ENCODE measurements at places on chromosomes 13 and 19.
A peak's percentile ranks its signal among the peaks of the same experiment; 100 is the strongest.

GRCh38 chr19:44498988-44499387 lies 1.3 kb downstream of the ZNF180 start:
- DNase-seq = no peak

GRCh38 chr19:35408284-35409171 lies 37.7 kb downstream of the GPR42 start:
- DNase-seq = no peak

DNA sequence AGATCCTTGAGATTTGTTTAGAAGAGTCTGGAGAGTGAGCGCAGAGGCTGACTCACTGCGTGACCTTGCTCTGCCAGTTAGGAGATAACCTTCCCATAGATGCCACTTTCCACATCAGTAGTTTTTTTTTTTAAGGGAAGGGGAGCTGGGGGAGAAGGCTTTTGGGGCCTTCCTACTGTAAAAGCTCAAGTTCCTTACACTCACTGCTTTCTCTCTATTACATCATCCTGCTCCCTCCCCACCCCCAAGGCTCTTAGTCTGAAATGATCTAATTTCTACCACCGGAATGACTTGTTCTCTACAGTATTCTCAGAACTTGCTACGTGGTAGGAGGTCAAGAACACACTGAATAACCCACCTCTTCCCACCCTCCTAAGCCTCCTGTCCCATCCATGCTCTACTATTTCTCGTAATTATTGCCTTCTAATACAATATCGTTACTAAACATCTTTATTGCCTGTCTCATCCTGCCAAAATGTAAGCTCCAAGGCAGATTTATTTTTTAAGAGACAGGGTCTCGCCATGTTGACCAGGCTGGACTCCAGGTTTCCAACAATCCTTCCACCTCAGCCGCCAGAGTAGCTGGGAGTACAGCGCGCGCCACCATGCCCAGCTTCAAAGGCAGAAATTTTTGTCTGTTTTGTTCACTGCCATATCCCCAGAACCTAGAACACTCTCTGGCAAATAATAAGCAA lies 1.2 kb downstream of the LONP1 start:
- peak; percentile 44 for DNase-seq

DNA sequence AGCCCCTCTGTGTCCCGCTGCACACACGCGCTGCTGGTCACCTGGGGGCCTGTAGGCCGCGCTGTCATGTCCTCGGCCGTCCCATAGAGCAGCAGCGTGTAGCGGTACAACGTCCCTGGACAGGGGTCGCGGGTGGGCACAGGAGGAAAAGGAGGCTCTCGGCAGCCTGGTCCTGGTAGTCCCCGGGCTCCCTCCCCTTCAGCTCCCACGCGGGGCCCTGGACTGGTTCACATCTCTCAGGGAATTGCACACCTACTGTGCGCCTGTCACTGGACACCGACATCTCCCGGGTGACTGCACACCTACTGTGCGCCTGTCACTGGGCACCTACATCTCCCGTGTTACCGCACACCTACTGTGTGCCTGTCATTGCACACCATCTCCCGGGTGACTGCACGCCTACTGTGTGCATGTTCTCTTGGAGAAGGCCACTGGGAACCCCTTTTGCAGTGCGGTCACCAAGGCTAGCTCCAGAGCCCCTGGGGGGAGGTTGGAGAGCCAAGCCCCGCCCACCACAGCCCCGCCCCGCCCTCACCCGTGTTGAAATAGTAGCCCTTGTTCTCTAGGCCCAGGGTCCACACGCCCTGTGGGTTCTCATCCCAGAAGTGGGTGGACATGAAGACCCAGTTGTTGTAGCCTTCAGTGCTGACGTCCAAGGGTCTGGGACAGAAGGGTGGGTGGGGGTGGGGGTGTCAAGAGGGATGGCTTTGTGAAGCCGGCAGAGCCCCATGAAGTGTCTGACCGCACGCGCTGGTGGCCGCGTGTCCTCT lies 3.5 kb upstream of the C19orf25 start:
- no peak for DNase-seq

DNA sequence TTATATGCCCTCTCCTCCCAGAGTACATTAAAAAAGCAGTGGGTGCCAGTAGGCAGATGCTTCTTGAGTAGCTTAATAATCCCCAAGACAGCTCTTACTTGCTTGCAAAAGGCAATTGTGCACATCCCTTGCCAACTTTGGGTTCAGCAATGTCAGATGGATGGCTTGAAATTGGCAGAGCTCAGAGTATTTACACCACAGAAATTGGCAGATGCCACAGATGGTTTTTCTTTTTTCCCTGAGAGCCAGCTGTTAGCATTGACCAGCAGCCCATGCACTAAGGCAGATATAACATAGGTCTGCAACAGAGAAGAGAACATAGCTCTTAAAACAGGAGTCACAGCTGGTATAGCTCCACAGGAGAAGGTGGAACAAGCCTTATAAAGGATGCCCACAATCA lies 18.4 kb upstream of the RNASEH2B start:
- DNase-seq = no peak

- no peak for DNase-seq
These were observed 52.2 kb downstream of the AP1M1 start for GRCh38 chr19:16249826-16250404.

DNA sequence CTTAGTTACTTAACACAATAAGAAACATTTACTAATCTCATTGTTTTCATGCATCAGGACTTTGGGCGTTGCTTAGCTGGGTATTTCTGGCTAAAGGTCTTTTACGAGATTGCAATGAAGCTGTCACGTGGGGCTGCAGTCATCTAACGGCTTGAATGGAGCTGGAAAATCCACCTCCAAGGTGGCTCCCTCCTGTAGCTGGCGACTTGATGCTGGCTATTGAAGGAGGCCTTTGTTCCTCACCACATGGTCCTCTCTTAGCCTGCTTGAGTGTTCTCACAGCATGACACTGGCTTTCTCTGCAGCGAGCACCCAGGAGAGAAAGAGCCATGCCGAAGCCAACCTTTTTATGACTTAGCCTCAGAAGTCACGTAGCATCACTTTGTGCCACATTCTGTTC lies 92.0 kb downstream of the NHLRC3 start:
- no peak for DNase-seq

- DNase-seq = no peak
These were observed 204.2 kb downstream of the DCLK1 start for GRCh38 chr13:35926859-35927530.

- no peak for DNase-seq
These were observed 6.9 kb downstream of the NPHS1 start for GRCh38 chr19:35845215-35846037.

DNA sequence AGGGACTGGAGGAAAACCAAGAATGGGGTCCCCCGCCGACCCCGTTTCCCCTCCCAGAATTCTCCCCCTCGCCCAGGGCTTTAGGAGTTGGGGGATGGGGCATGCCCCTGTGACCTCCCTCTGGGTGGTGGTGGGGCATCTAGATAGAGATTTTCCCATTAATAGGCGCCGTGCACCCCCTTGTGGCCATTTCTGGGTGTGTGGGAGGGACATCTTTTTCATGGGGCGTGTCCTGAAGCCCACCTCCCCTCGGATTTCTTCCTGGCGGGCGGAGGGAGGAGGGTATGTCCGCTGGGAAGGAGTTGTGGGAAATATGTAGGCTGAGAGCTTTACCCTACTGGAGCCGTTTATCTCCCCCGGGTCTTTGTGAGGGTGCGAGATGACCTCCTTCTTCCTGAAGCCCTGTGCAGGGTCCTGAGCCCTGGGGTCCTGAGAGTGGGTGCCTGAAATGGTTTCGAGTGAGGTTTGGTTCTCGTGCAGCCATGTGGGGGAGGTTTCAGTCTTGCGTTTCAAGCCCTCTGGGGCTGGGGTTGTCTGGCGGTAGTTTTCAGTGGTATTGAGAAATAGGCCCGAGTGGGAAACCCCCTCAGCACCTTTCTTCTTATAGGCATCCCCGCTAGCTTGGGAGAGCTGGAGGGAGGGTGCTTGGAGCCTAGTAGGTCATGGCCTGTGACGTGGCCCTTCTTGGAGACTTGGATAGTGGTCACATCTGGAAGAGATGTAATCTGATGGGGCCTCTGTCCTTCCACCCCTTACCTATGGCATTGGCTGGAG lies 1.0 kb downstream of the PRMT1 start:
- peak; percentile 69 for DNase-seq

GRCh38 chr13:113394339-113394640 lies 30.4 kb upstream of the GRTP1 start:
- no peak for DNase-seq

DNA sequence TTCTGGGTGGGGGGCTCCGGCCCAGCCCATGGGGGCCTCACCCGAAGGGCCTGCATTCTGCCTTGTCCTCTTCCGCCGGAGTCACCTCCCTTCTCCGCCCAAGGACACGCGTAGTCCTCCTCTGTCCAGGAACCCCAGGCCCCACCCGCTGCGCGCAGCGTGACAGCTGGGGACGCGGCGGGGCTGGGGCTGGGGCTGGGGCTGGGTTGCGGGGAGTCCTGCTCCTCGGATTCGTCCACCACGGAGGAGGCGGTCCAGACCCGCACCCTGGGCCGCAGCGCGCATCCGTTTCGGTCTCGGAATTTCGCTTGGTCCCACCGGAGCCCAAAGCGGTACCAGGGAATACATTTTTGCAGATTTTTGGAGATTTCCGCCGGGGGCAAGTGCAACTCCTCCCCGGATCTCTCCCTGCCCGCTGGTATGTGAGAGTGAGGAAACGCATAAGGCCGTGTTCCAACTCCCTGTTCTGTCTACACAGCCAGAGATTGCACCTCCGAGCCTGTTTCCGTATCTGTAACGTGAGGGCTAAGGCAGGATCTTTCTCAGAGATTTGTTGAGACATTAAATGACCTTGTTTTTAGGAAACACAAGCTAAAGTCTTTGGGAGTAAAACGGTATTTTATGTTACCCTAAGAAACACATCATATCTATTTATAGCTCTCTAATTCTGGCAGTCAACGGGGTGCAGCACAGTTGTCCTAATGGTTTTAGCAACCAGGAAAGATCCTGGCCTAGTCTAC lies at the start of gene COX7A1:
TSS of gene COX7A1 (minus strand) at position 96 of the 740 bp plus-strand sequence. CDS start at position 56, 40 bp downstream.
- DNase-seq = no peak

- no peak for DNase-seq
These were observed 22.6 kb downstream of the CYP2F1 start for GRCh38 chr19:41136636-41137455.

DNA sequence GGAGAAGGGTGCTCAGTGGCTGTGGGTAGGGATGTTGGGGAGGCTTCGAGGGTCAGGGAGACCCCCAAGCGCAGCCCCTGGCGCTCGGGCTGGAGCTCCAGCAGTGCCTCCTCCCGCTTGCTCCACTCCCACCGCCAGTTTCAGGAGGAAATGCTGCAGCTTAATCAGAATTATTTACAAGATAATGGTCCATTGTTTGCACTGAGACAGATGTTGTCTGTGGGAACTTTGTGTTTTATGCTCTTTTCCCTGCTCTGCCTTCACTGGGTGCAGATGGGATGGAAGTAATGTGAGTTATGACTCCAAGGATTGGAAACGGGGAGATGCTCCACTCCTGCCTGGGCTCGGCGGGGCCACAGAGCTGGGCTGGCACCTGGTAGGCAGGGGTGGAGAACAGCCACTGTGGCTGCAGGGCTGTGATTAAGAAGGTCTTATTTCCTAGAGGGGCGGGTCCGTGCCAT lies 192.4 kb downstream of the ZNF536 start:
- no peak for DNase-seq

DNA sequence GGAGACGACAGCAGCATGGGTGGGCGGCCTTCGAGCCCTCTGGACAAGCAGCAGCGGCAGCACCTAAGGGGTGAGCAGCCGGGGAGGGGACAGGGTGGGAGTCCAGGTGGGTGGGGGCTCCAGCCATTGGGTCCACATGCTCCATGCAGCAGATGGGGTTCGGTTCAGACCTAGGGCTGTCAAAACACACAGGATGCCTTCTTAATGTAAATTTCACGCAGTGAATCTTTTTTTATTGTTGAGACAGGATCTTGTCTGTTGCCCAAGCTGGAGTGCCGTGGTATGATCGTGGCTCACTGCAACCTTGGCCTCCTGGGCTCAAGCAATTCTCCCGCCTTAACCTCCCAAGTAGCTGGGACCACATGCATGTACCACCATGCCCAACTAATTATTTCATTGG lies 15.9 kb downstream of the PGLS start:
- DNase-seq = no peak

DNA sequence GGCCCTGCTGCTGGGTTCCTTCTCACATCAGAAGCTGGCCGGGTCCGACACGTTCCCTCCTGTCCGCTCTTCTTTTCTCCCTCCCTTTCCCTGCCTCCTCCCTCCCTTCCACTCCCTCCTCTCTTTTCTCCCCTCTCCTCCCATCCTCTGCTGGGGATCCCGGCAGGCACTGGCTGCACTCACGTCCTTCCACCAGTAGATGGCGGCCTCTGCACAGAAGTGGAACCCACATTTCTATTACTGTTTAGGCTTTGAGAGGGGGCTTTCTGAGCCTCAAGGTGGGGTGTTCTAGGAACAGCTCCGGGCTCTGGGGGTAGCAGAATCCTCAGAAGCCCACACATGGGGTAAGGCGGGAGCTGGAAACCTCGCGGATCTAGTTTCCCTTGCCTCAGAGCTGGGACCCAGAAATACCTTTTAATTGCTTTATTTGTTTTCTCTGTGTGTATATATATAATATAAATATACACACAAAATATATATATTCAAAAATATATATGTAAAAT lies 294.2 kb downstream of the ZNF536 start:
- DNase-seq = peak; percentile 5

GRCh38 chr13:38647312-38647711 lies 39.6 kb upstream of the FREM2 start:
- no peak for DNase-seq

DNA sequence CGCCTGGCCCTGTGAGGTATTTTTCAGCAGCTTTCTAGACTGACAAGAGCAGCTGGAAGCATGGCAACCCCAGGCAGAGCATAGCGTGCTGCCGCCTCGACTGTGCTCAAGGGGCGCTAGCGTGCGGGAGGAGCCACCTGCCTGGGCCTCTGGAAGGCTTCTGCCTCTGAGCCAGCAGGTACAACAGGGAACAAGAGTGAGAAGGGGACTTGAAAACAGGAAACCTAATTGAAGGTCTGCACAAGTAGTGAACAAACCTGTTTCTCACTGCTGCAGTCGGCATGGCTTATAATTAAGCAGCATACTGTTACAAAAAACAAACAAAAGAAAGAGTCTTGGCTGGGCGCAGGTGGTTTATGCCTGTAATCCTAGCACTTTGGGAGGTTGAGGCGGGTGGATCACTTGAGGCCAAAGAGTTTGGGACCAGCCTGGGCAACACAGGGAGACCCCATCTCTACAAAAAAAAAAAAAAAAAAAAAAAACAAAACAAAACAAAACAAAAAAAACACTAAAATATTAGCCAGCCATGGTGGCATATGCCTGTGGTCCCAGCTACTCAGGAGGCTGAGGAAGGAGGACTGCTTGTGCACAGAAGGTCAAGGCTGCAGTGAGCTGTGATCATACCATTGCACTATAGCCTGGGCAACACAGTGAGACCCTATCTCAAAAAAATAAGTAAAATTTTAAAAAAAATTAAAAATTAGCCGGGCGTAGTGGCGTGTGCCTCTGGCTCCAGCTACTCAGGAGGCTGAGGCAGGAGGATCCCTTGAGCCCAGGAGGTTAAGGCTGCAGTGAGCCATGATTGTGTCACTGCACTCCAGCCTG lies 12.6 kb upstream of the GARRE1 start:
- peak; percentile 20 for DNase-seq

GRCh38 chr19:10207026-10207425 lies 12.3 kb upstream of the DNMT1 start:
- no peak for DNase-seq

- no peak for DNase-seq
These were observed 5.7 kb upstream of the JUND start for GRCh38 chr19:18286973-18287635.
